ENCODE measurements at places on chromosomes 7 and 10.

GRCh38 chr7:142248166-142249160 is 9.4 kb downstream of the PRSS58 start:
- peak; percentile 86 for DNase-seq

DNA sequence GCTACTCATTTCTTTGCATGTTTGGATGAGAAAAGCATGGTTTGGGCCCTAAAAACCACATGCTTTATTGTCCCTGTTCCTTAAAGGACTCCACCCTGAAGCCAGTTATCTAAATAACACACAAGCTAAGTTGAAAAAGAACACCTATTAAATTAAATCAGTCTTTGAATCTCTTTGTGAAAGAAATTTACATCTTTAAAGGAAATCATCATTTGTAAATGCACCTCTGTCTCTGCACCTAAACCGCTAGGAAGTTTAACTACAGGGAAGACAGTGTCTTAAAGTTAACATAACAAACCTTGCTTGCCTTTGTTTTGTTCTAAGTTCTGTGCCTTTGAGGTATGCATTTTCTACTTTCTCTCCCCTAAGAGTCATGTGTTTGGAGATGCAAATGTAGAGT is 52.6 kb downstream of the HTR7 start:
- DNase-seq = no peak

- DNase-seq = no peak
These were observed 57.4 kb upstream of the EBF3 start for GRCh38 chr10:130021383-130021950.

GRCh38 chr10:77478247-77478961 is 159.2 kb downstream of the KCNMA1 start:
- DNase-seq = peak; percentile 8

- DNase-seq = no peak
These were observed 218.8 kb downstream of the EBF3 start for GRCh38 chr10:129745186-129745750.

GRCh38 chr10:21972584-21972983 is 30.9 kb downstream of the DNAJC1 start:
- DNase-seq = no peak

DNA sequence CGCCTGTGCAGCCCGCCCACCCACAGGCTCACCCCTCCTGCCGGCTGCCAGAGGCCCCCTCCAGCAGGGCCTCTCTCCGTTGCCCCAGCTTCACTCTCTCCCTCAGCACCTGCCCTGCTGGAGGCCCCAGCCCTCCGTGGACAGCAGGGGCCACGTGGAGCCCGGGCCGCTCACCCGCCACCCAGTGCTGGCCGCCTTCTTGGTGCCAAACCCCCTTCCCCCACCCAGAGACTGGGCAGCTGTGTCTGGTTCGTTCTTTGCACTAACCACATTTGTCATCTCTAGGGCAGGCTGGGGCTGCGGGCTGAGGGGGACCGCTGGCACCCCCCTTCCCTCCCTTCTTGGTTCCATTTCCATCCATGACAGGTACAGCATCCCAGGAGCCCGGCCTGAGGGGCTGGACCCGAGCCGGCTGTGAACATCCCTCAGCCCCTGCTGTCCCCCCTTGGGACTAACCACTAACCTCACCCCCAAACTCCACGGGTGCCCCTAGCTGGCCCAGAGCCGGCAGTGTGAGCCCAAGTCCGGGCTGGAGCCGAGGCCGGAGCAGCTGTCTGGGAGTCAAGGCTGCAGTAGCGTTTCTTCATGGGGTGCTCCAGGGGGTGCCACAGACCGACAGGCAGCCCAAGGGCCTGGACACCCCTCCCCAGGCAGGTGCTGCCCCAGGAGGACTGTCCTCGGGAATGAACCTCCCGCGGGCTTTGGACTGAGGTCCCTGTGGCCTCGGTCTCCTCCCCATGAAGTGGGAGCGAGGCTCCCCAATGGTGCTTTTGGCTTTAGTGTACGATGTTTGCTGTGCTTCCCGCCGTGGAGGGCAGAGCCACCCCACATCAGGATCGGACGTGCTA is 25.5 kb upstream of the AMZ1 start:
- DNase-seq = no peak

- no peak for DNase-seq
These were observed at the start of gene GIMAP1 for GRCh38 chr7:150716368-150716767. Gene GIMAP1, plus strand, starts transcription at chr7:150716613. Its CDS starts 2,435 bp downstream, at chr7:150719048.

DNA sequence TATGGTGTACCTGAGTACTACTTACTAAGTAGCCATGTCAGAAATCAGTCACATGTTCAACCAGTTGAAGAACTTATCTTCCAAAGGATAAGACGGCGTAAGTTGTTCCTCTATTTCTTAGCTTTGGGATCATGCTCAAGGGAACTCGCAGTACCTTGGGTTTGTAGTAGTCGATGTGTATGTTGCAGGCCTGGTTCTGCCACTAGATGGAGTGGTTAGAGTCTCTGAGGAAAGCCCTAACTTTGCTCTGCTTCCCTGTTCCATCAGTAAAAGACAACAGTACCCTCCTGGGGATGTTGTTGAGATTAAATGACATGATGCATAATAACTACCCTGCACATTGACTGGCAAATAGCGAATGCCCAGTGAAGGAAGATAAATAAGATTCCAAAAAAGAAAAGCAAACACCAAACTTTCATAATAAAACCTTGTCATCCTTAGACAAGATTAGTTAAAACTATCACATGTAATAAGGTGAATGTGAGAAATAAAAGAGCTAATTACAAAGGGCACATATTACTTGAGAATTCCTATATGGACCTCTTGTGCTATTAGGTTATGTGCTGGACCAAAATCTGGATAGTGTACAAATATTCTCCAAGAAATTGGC is 165.9 kb downstream of the ABCA13 start:
- DNase-seq = no peak

- no peak for DNase-seq
These were observed 1.8 kb upstream of the ZNF503 start for GRCh38 chr10:75403144-75403938.

- no peak for DNase-seq
These were observed 7.4 kb upstream of the TSPAN12 start for GRCh38 chr7:120865191-120865981.

DNA sequence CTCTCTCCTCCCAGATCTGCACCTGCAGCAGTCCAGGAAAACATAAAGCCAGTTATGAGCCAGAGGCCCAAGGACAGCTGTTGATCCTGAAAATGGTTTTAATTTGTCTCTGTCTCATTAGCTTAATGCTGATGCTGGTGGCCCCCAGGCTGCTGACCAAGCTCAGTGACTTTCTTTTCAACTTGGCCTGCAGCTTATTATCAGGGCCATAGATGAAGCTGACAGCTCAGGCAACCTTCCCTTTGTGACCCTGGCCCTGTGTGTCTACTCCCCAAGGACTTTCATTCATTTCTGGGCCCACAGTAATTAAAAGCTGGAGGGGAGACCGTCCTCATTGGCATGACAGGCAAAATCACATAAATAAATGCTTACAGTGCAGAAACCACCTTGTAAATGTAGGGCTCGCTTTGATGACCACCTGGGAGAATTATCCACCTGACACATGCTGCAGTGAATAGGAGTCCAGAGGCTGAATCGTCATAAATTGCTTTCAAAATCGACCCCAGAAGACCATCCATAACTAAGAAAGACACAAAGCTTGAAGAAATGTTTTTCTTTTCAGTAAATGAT is 138.5 kb downstream of the NPY start:
- no peak for DNase-seq

- no peak for DNase-seq
These were observed 1358.7 kb upstream of the SORCS1 start for GRCh38 chr10:108523016-108523800.

GRCh38 chr7:4748231-4748681 is 27.2 kb upstream of the AP5Z1 start:
- no peak for DNase-seq

- DNase-seq = no peak
These were observed 745.1 kb downstream of the CNTNAP2 start for GRCh38 chr7:146861701-146862100.

GRCh38 chr7:25522727-25523126 is 294.4 kb upstream of the NPVF start:
- DNase-seq = no peak

- DNase-seq = no peak
These were observed 59.5 kb upstream of the ACSM6 start for GRCh38 chr10:95134490-95134889.

DNA sequence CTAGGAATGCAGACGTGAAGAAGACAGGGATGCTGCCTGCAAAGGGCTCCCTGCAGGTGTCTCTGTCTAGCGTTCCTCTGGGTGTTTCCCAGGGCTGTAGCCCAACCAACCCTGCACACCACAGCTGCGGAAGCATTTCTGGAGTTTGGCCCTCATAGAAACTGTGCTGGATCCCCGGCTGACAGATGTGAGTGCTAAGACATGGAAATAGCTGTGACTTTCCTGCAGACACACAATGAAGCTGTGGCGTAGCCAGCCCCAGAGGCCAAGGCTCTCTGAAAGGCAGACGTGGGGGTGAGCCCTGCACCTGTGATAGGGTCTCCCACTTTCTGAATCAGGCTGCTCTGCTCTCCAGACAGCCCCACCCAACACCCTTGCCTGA is 44.8 kb downstream of the ADCYAP1R1 start:
- no peak for DNase-seq

- DNase-seq = no peak
These were observed 1.5 kb downstream of the USP54 start for GRCh38 chr10:73589563-73590126.

- DNase-seq = no peak
These were observed 30.7 kb downstream of the ERCC6 start for GRCh38 chr10:49508249-49508648.

All from trophoblast cell (in vitro differentiated cells and primary cell).